ENCODE measurements at places on chromosomes 3 and 15.

DNA sequence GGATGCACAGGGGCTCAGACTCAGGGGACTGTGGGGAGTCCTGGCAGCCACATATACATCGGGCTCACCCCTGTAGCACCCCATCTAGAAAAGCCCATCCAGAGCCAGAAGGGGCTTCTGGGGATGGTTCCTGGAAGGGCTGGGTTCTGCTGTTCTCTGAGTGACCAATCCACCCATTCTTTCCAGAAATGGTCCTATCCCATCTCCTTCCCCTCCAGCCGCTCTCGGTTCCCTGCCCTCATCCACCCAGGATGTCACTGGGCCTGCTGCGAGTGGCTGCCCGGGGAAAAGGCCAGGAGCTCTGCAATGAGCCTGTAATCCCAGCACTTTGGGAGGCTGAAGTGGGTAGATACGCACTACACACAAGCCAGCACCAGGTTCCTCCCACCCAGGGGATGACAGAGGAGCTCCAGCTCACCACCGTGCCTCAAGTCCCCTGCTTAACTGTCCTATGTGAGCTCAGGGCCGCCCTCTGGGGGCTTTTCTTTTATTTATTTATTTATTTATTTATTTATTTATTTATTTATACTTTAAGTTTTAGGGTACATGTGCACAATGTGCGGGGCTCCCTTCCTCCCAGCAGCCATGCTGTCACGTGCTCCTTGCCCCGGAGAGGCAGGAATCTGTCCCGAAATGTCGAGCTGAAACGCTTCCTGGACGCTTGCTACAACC lies 13.6 kb upstream of the CSK start:
- DNase-seq: no peak

DNA sequence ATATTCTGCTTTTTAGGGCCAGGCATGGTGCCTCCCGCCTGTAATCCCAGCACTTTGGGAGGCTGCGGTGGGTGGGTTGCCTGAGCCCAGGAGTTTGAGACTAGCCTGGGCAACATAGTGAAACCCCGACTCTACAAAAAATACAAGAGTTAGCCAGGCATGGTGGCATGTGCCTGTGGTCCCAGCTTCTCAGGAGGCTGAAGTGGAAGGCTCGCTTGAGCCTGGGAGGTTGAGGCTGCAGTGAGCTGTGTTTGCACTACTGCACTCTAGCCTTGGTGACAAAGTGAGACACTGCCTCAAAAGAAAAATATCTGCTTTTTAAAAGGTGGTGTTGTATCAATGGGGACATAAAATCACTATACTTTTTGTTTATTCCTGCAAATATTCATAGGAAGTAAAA lies 112.8 kb downstream of the C3orf38 start:
- DNase-seq: no peak

GRCh38 chr3:190083635-190084034 lies 37.1 kb downstream of the P3H2 start:
- DNase-seq: no peak

- no peak for DNase-seq
Observed at GRCh38 chr3:139774560-139775302, 97.0 kb upstream of the NMNAT3 start.

DNA sequence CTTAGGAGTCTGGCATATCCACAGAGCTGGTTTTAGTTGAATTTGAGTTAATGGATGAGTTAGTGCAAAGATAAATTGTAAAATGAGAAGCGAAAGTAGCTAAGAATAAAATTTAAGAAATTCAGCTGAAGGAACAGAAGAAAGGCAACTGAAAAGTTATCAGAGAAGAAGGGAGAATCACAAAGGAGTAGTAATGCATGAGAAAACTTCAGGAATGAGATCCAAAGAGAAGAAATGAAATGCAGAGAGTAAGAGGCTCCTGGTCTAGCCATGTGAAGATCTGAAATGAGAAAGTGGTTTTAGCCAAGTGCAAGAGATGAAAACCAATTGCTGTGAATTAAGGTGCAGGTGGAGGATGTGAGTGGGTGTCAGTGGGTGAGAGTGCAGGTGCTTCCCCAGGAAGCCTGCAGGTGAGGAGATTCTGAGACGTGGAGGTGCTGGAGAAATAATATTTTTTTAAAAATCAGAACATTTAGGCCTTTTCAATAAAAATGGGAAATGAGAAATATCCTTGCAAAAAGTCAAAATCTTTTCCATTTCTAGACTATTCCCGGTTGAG lies 18.5 kb downstream of the KBTBD8 start:
- no peak for DNase-seq

DNA sequence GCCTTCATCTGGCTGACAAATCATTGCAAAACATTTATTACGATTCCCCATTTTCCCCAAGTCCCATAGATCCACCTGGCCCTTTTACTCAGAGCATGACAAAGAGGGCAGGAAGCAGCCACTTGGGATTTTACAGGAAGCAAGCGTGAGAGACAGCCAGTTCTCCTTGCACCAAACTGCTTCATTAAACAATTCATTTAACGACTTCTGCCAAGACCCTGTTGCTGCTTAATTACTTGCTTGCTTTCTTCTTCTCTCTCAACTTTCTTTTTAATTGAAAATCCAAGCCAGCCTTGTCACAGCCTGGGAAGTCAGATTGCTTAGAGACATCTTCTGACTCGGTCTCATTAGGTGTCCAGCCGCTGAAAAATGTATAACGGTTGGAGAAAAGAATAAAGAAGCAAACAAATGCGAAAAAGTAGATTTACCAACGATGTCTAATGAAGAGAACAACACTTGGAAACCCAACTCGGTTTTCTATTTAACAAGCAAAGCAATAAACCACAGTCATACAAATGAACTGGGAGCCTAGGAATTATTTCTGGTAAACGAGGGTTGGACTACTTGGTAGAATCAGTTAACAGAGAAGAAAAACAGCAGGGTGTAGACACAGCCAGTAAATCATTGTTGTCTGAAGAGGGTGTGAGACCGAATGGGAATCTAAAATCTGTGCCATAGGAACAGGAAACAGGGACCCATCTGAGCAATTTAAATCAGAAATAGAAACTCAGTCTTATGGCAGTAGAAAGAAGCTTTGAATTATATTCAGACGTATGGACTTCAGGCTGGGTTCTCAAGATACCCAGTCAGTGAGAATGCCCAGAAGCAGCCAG lies 298.3 kb downstream of the LRRC3B start:
- DNase-seq: no peak

GRCh38 chr3:124345845-124346244 lies 353.9 kb upstream of the ROPN1 start:
- DNase-seq: no peak

- DNase-seq: no peak
Observed at GRCh38 chr3:64164349-64164748, 60.9 kb downstream of the PRICKLE2 start.

DNA sequence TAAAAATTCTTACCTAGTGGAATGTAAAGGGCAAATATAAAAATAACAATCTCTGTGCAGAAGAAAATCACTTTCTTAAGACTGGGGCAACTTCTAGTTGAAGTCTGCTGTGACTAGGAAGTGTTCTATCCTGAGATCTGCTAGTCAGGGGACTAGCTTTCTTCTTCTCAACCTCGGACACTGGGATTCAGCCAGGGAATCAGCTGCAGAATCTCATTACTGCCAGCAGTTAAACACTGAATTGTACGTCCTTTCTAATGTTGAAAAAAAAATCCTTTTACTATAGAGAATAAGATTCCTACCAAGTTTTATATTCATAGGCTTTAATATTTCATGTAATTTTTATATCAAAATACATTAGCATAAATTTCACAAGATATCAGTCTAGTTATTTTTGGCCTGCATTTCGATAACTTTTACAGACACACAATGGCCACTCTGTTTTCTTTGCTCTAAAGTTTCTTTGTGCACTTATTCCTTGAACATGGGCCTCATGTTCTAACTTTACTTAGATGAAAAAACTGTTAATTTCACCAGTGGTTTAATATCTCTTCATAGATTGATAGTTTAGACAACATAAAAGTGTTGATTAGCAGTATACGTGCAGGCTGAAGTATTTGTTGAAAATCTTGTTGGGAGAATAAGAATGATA lies 2.6 kb upstream of the NEO1 start:
- DNase-seq: no peak

DNA sequence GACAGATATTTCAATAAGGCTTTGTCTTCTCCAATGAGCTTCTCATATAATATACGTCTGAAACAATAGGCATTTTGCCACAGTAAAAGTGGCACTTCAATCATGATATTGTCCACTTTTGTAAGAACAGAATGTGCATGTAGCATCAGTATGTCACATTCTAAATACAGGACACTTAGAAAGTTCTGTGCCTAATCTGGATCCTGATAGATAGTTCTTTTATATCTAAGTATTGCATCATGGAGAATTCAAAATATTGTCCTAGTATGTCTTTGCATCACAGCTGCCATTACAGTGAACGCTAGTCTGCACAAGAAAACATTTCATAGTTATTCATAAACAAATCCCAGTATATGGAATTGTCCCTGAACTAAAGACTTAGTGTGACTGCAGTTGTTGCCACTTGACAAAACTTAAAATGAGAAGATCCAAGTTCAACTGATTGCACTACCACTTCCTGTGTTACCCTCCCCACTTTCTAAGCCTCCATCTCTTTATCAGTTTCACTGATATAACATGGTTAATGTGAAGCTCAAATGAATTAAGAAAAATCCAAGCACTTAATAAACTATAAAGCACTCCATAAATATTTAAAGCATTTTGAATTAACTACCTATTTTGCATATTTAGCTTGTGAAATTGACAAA lies 19.6 kb downstream of the LRRFIP2 start:
- no peak for DNase-seq

DNA sequence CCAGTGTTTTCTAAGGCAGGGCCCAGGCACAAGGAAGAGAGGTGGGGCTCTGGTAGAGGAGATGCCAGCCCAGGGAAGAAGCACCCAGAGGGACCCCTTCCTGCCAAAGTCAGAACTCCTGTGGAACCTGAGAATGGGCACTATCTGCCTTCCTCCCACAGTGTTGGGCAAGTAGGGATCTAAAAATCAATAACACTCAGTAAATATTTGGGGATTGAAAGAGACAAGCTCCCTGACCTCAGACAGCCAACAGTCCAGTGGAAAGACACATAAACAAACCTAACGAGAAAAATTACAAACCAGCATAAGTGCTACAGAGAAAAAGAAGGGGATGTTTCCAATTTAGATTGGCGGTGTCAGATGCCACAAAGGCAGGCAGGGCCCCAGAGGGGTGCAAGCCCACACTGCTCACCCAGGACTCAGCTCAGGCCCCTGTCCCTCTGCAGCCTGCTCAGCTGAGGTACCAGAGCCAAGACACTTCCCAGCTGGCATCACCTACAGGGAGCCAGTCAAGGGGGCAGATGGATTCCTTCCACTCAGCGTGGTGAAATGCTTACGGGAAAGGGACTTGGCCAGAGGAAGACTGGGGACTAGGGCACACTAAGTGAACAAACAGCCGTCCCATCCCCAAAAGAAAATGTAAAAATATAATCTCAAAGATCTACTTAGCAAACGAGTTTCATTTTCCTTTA lies 15.9 kb downstream of the ADCY5 start:
- DNase-seq: no peak

GRCh38 chr3:70431911-70432310 lies 119.5 kb upstream of the MDFIC2 start:
- DNase-seq: no peak

DNA sequence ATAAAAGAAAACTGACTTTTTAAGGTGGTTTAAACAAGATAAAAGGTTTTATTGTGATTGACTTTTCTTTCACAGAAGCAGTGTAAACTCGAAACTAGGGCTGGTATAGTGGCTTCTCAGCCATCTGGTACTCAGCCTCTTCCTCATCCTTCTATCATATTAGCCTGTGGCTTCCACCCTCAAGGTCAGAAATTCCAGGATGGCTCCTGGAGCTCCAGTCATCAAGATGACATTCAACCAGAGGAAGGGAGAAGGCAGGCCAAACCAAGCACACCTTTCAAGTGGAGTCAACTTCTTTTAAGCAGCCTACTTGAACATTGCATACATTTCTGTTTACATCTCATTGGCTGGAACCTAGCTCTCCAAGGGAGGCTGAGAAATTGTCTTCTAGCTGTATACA lies 1.3 kb upstream of the MESD start:
- no peak for DNase-seq

DNA sequence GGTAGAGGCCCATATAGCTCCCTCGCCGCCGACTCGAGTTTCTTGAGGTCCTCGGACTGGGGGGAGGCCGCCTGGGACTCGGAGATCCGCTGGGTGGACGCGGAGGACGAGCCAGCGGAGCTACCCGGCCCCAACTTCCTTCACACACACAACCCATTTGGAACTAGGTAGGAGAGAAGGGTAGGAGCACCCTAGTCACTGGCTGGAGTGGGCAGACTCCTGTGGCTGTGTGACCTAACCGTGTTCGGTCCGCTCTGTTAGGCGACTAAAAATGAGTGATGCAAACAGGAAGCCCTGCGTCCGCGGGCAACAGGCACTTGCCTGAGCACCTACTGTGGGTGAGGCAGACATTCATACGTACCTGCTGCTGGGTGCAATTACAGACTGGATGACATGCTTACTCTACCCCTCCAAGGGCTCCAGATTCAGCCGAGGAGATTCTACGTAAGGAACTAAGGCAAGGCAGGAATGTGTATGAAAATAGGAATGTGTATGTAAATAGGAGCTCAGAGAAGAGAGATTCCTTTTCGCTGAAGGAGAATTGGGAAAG lies 4.6 kb upstream of the SIN3A start:
- DNase-seq: no peak

DNA sequence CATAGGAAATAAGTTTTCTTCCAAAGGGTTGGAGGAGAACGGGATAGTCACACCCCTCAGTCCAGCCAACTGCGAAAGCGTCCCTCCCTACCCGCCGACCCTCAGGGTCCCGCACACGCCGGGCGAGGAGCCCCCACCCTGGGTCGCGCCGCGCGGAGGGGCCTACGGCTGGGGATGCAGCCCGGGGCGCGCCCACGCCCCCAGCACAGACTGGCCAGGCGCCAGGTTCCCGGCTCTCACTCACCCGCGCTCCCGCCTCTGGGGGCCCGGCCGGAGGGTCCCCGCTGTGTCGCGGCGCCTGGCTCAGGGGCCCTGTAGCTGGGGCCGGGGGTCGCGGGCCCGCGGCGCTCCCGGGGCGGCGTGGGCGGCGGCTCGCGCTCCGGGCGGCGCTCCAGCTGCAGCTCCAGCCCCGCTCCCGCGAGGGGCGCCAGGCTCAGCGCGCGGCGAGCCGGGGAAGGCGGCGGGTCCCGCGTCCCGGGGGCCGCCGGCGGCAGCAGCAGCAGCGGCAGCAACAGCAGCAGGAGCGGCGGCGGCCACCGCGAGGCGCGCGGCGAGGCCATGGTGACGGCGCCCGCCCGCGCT lies 375 bp downstream of the HEG1 start:
- DNase-seq: no peak

DNA sequence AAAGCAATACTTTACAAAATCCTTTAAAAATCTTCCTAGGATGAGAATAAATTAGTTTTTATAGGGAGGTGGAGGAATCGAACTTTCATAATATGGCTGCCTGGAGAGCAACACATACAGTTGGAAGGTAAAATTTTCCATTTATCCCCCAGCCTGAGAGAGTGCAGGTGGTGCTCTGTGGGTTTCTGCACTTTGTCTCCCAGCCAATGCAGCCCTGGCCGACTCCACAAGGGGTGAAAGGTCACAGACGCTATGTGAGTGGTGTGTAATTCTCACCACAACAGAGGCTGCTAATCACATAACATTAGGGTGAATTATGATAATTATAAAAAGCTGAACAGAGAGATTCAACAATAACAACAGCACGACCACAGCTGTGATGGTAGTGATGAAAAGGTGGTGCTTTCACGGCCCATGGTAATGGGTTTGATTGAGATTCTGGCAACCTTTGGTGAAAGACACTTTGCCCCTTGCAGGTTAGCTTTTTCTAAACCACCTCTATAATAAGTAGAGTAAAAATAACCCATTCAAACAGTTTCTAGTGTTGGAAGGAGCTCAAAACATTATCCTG lies 30.1 kb upstream of the NANOGP8 start:
- no peak for DNase-seq

Measured in AG09319 (cell line).